Esophagus squamous epithelium (tissue), 5 donors: ENCODE measurements at places on chromosomes 2 and 18.

DNA sequence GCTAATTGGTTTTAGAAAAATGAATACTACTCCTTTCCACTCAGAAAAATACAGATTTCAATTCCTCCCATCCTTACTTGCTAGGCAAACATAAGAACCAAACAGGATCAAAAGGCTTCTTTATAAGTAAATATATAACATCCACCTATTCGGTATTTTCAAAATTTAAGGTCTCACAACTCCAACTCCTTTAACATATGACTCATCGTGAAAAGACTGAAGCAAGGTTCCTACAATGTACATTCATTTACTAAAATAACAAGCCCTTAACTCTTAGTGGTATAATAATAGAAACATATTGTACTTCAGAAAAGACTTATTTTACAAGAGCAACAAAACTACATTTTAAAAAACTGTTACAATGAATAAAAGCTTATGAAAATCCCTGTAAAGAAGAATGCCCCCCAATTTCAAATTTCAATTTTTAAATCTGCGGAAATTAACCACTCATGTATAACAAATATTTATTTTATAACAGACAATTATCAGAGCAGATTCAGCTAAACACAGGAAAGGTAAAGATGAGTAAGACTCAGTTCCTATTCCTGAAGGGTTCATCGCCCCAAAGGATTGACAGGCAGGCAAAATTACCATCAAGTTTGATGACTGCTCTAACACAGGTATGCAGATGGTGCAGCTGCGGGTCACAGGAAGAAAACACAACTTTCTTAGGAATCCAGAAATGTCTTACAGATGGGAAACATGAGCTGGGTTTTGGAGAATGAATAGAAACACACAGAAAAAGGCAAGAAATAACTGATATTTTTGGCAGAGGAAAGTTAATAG is 96.4 kb downstream of the COBLL1 start:
- DNase-seq: no peak

GRCh38 chr18:23718243-23718720 is 29.0 kb downstream of the LAMA3 start:
- no peak for DNase-seq

GRCh38 chr2:232320443-232320803 is 58.1 kb upstream of the ALPP start:
- no peak for DNase-seq

DNA sequence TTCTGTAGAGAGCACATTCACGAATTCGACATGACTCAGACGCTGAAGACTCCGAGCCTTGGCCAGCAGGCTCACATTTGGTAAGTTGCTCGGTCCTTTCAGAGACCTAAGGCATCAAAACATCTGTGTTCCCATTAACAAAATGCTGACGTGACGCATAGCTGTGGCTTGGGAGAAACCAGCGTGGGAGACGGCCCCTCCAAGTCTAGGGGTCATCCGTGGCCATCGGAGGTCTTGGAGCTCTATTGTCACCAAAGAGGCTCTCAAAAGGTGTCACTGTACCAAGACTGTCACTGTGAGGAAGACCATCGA is 14.9 kb downstream of the FBLN7 start:
- no peak for DNase-seq
